ENCODE measurements at places on chromosomes 6 and 20. TPM values are rescaled to one million over a fixed set of nuclear protein-coding genes. Genes with fewer than 3 reads are reported as not detected.

GRCh38 chr6:30826961-30827342 lies 57.4 kb upstream of the DDR1 start:
- H3K27me3 ChIP-seq, result no peaks in the 10 kb centered on the region
- H3K36me3 ChIP-seq, result no peaks in the 10 kb centered on the region
- no peak overlapping the region for H3K4me3 ChIP-seq
- H3K27ac ChIP-seq, result peak overlapping the region; percentile 79
- no peak for DNase-seq

GRCh38 chr20:54305421-54305820 lies 97.5 kb downstream of the PFDN4 start:
- no peaks in the 10 kb centered on the region for H3K4me1 ChIP-seq
- H3K27me3 ChIP-seq, result no peaks in the 10 kb centered on the region
- no peaks in the 10 kb centered on the region for H3K36me3 ChIP-seq

DNA sequence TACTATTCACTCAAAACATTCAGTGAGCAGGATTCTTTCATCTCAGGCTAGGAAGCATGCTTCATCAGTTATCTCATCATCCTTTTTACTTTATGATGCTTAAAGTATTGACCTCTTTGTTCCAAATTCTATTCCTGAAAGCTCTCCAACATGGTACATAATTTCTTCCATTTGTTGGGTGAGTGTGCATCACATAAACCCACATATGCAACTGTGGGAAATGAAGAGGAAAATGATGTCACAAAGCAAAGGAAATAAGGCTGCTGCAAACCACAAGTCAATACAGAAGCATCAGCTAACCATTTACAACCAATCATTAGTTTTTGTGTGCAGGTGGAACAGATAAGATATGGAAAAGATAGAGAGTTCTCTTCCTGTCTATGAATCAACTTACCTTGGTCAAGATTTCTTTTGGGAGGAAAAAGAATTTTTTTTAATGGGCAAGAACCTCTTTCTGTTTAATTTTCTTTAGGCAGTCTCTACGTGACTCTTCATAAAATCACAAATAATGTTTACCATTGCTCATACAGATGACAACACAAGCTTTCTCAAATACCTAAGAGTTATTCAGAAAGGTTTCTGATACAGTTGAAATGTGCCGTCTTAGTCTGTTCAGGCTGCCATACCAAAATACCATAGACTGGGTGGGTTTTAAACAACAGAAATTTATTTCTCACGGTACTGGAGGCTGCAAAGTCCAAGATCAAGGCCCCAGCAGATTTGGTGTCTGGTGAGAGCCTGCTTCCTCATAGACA lies 259.9 kb downstream of the ADGRG6 start:
- no peaks in the 10 kb centered on the region for H3K4me1 ChIP-seq
- no peaks in the 10 kb centered on the region for H3K27me3 ChIP-seq
- no peak for DNase-seq
- H3K27ac ChIP-seq, result no peak overlapping the region
- H3K36me3 ChIP-seq, result no peaks in the 10 kb centered on the region
- no peak overlapping the region for H3K4me3 ChIP-seq

DNA sequence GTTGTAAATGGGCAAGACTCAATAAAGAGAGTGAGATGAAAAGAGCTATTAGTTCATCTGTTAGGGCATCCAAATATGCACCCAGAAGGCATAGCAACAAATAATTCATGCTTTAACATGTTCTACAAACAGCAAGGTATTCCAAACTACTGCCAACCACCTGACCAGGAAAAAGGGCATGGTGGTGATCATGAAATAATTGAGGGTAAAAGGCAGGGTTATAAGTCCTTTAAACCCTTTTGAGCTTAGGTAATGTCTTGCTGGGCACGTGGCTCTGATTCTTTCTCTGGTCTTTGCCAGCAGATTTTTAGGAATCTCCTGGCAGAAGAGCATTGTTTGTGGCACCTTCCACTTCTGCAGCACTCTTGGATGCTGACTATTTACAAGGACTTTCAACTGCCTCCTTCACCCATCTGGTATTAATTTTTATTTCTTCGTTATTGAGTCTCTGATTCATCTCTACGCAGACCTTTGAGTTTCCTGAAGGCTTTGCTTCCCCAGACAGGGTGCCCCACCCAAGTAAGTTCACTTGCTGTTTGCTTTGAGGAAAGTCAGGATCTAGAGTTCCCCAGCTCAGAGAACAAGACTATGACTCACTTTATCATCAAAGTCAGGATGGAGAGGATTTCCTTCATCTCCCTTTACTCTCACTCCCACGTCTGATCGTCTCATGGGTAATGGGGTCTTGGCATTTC lies 83.4 kb upstream of the NEDD9 start:
- peak; percentile 62 for DNase-seq
- H3K27ac ChIP-seq, result peak overlapping the region; percentile 68
- H3K4me3 ChIP-seq, result no peak overlapping the region
- H3K4me1 ChIP-seq, result no peaks in the 10 kb centered on the region
- H3K36me3 ChIP-seq, result no peaks in the 10 kb centered on the region

DNA sequence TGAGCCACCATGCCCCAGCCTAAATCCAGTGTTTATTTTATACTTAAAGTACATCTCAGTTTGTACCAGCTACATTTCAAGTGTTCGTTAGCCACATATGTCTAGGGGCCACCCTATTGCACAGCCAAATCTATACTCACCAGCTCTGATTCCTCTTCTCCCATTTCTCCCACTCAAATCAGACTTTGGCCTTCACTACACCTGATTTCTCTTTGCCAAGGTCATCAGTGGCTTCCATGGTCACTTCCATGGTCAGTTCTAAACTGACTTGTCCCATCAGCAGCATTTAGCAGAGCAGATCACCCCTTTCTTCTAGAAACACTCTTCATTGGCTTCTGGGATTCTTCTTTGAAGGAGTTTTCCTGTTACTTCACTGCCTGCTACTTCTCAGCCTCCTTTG lies 14.1 kb downstream of the GHRH start:
- peaks cover 8% of the 10 kb centered on the region for H3K4me1 ChIP-seq
- no peaks in the 10 kb centered on the region for H3K27me3 ChIP-seq
- H3K27ac ChIP-seq, result no peak overlapping the region
- no peaks in the 10 kb centered on the region for H3K36me3 ChIP-seq

DNA sequence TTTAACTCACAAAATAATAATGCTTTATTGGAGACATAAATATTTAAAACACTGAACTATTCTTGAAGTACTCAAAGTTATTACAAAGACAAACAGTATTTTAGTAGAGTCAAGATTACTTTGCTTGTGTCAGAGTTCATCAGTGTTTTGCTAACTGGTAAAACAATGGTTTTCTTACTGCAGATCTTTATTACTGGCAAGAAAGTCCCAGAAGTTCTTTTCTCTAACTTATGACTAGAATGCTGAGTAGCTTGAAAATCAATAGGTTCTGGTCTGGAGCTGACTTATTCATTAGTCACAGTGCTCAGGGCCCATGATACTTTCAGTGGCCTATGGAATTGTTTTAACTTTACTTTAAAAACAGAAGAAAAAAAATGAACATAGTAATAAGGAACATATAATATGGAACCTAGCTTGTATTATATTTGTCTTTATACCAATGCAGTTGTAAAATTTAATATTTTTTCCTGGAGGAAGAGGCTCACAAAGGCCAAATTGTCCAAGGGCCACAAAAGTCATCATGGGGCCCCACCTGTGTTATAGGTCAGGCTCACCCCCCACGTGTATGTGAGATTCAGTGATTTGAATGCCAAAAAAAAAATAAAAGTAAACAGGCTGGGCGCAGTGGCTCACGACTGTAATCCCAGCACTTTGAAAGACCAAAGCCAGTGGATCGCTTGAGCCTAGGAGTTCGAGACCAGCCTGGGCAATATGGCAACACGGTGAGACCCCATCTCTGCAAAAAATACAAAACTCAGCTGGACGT lies 53.3 kb downstream of the PLEKHG1 start:
- DNase-seq, result no peak
- H3K27me3 ChIP-seq, result no peaks in the 10 kb centered on the region
- no peaks in the 10 kb centered on the region for H3K4me1 ChIP-seq
- no peaks in the 10 kb centered on the region for H3K36me3 ChIP-seq

DNA sequence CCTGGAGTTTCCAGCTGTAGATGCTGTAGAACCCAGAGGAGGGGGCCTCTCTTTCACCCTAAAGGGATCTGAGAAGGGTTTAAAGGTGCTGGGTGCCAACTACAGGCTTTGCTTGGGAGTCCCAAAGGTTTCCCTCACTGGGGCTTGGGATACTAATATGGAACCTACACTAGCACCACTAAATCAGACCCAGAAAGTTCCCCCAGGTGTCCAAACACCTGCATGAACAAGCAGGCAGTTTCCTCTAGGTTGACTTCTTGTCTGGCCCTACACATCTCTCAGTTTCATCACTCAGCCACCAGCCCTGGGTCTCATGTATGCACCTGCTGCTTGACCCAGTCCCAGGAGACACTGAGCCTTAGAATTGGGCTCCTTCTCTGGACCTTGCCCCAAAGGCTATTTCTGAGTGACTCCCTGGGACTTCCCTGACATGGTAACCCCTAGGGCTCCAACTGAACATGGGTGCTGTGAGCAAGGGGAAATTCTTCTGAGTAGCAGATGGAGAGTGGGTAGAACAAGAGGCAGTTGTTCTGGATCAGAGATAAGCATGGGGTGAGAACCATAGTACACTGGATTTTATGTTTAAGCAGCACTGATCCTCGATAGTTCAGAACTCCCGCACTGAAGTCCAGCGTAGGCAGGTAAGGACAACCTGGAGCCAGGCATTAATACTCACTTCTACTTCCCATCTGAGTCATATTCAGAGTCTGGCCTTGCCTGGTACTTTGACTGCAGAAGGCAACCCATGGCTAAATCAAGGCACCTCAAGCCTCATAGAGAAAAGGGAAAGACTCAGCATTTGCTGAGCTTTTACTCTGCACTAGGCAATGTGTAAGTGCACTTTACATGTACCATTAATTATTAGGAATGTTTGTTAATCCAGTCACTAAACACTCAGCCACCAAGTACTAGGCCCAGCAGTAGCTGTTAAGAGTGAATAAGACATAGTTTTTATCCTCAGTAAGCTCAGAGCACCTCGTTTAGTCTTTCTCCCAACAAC lies 16.8 kb downstream of the BCL2L1 start:
- DNase-seq, result no peak
- H3K4me1 ChIP-seq, result peaks cover 12% of the 10 kb centered on the region
- no peaks in the 10 kb centered on the region for H3K36me3 ChIP-seq
- H3K4me3 ChIP-seq, result no peak overlapping the region

The KHDC1 gene
- 0.66 TPM for total RNA-seq

The GGTLC1 gene
- not detected for total RNA-seq

The PTK6 gene
- 0.88 TPM for total RNA-seq

Measured in breast epithelium (tissue), 4 donors.